Osteoblast (primary cell): ENCODE measurements at places on chromosomes 5 and 9. TPM values are rescaled to one million over a fixed set of nuclear protein-coding genes. Genes with fewer than 3 reads are reported as not detected.

CREB3 gene
- 56.6 and 64.8 TPM in 2 replicates for total RNA-seq

AK1 gene
- 100 and 106 TPM in 2 replicates for total RNA-seq

PAEP gene
- total RNA-seq, result not detected in 2 replicates

NUTM2G gene
- total RNA-seq, result not detected in 2 replicates

IGFBPL1 gene
- total RNA-seq, result 0.36 TPM in 1 of 2 replicates, not detected in the other

PROP1 gene
- not detected in 2 replicates for total RNA-seq

DMRT3 gene
- total RNA-seq, result not detected in 2 replicates

LCP2 gene
- not detected in 2 replicates for total RNA-seq

INSYN2B gene
- 2.2 and 3.5 TPM in 2 replicates for total RNA-seq

HTR1A gene
- not detected in 2 replicates for total RNA-seq

TAF9 gene
- total RNA-seq, result 84.7 and 85.2 TPM in 2 replicates

SGTB gene
- total RNA-seq, result 20.6 and 21.4 TPM in 2 replicates

PTCD2 gene
- total RNA-seq, result 8.3 and 9.4 TPM in 2 replicates

CDH9 gene
- total RNA-seq, result not detected in 2 replicates

PCDHB14 gene
- 2.7 and 2.9 TPM in 2 replicates for total RNA-seq

IFNB1 gene
- total RNA-seq, result not detected in 2 replicates

IL7R gene
- total RNA-seq, result 2.2 and 2.7 TPM in 2 replicates

MYOZ3 gene
- under 0.01 TPM in 1 of 2 replicates, not detected in the other for total RNA-seq
